ENCODE measurements at places on chromosomes 5 and 9.
A peak's percentile ranks its signal among the peaks of the same experiment; 100 is the strongest.

GRCh38 chr5:81848362-81848880 lies 97.5 kb upstream of the SSBP2 start:
- DNase-seq = no peak

DNA sequence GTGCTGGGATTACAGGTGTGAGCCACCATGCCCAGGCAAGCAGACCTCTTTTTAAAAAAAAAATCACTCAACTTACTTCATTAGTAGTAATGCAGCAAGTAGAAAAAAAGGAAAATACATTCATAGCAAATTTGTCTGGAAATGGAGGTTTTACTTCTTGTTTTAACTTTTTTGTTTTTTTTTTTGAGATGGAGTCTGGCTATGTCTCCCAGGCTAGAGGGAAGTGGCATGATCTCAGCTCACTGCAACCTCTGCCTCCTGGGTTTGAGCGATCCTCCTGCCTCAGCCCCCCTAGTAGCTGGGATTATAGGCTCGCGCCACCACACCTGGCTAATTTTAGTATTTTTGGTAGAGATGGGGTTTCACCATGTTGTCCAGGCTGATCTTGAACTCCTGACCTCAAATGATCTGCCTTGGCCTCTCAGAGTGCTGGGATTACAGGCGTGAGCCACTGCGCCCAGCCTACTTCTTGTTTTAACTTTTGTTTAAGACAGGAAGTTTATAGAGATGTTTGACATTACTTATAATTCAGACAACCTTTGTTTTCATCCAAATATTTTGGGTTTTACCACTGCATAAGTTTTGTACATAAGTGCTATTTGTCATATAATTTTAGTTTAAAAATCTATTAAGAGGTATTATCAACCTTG lies 26.5 kb downstream of the UBE2R2 start:
- DNase-seq = no peak

DNA sequence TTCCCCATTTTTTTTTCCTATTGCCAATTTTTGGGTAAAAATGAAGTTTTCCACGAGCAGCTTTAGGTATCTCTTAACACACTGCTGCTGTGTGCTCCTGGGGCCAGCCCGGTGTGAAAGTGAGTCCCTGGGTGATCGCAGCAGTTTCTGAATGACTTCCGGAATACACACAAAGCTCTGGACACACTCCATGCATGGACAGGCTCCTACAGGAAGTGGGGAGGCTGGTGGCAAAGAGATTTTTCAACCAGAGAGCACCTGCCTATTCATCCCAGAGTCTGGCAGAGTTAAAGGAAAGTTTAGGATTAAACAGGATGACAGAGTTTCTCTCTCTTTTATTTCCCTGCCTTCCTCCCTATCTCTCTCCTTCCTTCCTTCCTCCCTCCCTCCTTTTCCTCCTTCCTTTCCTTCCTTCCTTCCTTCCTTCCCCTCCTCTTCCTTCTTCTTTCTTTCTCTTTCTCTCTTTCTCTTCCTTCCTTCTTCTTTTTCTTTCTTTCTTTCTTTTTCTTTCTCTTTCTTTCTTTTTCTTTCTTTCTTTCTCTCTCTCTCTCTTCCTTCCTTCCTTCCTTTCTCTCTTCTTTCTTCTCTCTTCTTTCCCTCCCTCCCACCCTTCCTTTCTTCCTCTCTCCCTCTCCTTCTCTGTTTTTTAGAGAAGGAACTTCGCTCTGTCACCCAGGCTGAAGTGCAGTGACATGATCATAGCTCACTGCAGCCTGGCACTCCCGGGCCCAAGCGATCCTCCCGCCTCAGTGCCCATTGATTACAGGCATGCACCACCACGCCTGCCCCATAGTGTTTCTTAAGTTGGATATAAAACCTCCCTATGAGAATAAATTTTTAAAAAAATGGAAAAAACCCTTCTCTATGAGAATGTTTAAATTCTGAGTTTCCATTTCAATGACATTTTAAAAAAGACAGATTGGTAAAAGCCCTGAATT lies 38.7 kb upstream of the UBTD2 start:
- no peak for DNase-seq

DNA sequence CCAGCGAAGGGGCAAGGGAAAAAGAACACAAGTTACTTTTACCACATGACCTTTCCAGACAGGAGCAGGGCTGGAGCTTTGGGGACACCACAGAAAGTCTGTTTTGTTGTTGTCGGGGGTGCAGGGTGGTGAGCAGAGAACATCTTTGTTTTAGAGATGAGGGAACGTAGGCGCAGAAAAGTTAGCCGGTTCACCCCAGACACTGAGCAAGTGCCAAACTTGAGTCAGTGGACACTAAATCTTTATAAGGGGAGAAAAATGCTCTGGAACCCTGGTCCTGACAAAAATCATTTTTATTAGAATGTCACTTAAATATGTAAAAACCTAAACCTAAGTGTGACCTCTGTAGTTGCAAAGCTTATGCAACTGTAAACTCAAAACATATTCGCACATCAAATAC lies 126.4 kb upstream of the GAS1 start:
- no peak for DNase-seq

- DNase-seq = no peak
These were observed 109.2 kb downstream of the GAPVD1 start for GRCh38 chr9:125370786-125371185.

DNA sequence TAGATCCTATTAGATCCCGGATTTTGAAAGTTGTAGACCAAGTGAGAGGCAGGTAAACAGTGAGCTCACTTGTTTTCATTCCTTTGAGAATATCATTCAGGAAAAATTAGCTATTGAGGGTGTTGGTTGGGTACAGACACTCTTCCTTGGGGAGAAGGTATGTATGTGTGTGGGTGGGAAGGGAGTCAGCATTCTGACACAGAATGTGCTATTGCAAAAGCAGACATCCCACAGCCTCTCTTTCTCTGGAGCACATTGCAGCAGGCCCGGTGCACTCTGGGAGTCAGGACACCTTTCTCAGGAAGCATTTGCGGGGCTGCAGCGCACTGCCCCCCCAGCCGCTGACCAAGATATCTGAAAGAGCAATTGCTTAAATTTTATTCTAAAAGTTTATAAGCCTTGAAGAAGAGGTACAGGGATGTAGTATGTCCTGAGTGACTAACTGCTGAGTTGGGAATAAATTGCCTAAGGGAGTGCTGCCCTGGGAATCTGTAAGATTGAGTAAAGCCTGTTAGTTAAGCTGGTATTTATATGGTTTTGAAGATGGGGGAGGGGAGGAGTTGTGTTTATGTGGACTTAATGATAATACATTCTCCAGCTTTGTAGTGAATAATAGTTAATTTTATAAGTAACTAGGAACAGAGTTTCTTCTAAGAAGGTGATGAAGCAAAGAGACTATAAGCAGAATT lies 5.2 kb downstream of the TNFAIP8 start:
- DNase-seq = no peak

GRCh38 chr5:90174236-90174635 lies 235.3 kb downstream of the CETN3 start:
- DNase-seq = no peak

- DNase-seq = peak; percentile 9
These were observed 943 bp downstream of the SFXN1 start for GRCh38 chr5:175479125-175479881.

DNA sequence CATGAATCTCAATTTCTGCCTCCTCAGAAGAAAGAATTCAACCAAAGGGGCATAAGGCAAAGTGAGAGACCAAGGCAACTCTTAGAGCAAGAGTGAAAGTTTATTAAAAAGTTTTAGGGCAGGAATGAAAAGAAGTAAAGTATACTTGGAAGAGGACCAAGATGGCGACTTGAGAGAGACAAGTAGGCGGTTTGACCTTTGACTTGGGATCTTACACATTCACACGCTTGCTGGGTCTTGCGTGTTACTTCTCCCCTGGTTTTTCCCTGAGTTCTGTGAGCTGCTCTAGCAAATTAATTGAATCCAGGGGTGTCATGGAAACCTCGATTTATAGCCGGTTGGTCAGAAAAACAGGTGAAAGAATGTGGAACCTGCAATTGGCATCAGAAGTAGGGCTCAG lies 7.0 kb downstream of the ZNF346 start:
- no peak for DNase-seq

DNA sequence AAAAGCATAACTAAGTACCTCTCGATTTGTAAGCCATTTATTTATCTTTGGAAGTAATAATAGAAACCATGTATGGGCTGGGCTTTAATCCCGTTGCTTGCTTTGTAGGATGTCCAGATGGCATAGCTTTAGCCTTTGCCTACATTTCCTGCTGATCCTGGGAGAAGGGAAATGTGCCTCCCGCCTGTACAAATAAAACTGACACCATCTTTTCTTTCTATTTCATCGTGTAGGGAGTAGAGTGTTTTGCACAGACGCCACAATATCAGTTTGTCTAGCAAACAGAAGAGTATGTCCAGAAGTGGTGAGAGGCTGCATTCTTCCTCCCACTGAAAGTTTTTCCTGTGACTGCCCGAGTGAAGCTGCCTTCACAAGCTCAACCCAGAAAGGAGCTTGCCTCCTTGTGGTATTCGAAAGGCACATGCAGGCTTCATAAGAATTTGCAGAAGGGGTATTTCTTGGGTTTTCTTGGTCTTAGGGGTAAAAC lies 24.7 kb upstream of the TJP2 start:
- DNase-seq = no peak

DNA sequence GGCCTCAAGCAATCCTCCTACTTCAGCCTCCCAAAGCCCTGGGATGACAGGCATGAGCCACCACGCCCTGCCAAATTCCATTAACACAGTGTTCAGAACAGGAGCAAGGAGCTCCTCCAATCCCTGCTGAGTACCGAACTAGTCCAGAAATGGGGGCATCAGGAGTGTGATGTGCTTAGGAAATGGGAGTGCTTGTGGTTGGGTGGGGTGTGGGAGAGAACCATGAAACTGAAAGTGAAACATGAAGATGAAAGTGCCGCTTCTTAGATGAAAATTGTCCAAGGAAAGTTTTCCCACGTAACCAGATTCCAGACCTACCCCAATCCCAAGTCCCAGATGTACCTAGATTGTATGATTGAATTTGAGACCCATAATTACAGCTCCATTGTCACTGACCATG lies 16.7 kb upstream of the ZNF131 start:
- no peak for DNase-seq

DNA sequence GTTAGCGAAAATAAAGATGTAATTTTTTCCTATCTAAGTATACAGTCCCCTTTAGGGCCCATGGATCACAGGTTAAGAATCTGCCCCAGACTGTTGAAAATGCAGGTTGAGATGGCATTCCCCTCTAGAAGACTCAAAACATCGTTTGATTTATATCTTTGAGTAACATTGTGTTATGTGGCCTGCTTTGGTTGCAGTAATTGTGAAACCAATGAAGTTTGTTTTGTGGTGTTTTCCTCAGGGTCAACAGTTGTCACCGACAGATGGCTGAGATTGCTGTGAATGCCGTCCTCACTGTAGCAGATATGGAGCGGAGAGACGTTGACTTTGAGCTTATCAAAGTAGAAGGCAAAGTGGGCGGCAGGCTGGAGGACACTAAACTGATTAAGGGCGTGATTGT lies 7.8 kb downstream of the CCT5 start:
- no peak for DNase-seq

DNA sequence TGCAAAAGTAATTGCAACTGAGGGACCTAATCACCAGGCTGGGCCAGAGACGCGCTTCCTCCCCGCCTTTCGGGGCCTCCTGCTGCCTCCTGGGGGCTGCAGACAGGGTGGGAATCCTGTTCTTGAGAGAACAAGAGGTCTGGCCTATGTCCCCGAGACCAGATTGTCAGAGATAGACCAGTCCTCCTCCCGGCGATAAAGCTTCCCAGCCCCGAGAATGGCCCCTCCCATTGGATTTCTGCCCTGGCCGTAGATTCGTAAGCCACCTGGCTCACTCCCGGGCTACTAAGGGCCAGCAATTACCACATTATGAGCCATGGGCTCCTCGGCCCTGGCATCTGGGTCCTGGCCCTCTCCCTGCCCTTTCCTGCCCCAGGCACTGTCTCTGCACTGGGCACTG lies 70.4 kb downstream of the HRH2 start:
- DNase-seq = no peak

DNA sequence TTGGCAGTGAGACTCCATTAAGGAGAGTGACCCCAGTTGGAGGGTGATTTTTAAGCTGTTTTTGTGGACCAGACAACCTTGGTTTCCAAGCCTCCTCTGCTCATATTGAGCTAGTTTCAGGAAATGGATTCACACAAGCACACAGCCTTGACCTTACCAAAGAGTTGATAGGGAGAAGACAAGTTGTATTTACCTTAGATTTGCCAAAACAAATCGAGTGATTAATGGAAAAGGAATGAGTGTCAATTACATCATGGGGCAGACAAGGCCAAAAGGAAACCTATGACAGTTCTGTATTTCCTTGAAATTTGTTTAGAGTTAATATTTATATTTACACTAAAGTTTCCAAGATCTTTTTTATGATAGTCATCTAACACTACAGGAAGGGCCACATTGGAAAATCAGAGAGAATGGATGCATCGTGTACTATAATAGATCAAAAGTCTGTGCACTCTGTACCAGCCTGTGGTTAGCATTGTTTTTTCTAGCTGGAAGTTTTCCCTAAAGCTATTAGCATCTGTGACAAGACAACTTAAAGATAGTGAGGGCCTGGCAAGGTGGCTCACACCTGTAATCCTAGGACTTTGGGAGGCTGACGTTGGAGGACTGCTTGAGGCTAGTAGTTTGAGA lies 86.0 kb upstream of the FER start:
- DNase-seq = no peak

GRCh38 chr5:150213530-150213929 lies 23.7 kb downstream of the SLC6A7 start:
- no peak for DNase-seq

DNA sequence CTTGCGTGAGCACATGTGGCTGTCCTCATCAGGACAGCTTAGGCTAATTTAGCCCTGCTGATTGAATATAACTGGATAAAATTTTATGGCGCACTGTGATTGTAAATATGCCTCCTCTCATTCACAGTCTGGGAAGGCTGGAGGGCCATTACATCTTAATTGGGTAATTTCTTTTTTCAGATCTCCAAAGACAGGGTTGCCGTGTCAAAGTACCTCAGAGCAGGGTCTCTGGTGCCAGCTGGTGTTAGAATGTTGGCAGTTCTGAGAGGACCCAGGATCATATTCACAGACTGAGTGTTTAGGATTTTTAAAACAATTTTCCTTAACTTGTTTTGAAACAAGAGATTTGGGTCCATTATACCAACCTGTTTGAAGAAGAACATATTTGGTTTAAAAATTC lies 455.7 kb upstream of the TLE4 start:
- DNase-seq = no peak

DNA sequence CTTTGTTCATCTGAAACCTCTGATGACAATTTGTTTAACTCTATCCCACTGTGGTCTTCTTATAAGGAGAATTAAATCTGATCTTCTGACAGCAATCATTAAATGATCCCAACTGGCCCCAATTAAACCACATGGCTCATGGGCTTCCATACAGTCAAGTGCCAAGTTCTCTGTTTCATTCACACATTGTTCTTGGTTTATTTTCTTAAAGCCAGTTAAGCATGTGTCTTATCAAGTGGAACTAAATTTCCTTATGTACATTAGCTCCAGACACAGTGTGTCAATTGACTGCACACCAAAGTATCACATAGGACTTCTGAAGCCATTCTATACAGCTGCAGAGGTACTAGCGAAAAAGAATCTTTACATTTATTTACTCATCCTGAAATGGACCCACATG lies 51.2 kb downstream of the MEF2C start:
- no peak for DNase-seq
